ENCODE measurements at places on chromosomes 6 and 20.

GRCh38 chr20:56453352-56453751 is 15.1 kb upstream of the RTF2 start:
- no peak for DNase-seq

GRCh38 chr20:47305667-47306066 is 50.8 kb downstream of the ZMYND8 start:
- DNase-seq = no peak

DNA sequence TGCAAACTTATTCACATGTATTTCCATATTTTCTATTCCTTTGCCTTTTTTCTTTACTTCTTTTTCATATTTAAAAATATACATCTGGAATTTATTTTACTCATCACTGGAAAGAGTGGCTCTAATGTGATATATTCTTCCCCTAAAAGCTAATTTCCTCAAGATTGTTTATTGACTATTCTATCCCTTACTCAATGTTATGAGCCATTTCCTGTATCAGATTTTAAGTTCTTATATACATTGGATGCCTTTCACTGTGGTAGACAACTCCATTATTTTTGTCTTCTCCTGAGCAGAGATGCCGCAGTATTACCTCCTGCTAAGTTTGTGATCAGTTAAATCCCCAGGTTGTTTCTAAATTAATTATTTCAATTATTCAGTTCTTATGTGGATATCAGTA is 418.4 kb upstream of the JAG1 start:
- DNase-seq = no peak

GRCh38 chr6:118589186-118589585 is 41.1 kb downstream of the PLN start:
- DNase-seq = no peak

GRCh38 chr6:96276856-96277255 is 244.8 kb upstream of the UFL1 start:
- DNase-seq = no peak

DNA sequence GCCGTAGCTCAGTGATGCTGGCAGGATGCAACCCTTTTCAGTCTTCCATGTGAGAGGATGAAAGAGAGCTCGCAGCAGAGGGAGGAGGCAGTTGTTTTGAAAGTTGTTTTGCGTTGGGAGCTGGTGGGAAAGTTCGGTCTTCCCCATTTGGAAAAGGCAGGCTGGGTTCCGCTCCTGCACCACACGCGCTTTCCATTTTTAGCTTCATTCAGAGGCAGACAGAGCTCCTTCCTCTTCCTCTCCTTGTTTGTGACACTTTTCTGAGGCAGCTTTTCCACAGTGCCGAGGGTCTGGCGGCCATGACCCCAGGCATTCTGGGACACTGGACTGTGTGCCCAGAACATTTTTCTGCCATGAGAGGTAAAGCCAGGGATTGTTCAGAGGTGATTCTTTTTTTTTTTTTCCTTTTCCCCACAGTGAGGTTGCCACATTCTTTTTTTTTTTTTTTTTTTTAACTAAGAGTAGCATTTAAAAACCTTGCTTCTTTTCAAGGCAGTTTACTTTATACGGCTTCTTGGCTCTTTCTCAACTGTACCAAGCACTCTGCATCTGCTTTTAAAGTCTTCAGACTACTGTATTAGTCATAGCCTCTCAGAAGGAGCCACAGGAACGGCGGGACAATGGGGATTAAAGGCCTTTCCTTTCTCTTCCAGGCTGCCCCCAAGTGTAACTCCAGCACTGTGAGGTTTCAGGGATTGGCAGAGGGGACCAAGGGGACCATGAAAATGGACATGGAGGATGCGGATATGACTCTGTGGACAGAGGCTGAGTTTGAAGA is 1.6 kb downstream of the PRDM1 start:
- DNase-seq = no peak

- DNase-seq = no peak
Observed at GRCh38 chr20:60085551-60086132, 127.4 kb downstream of the CDH26 start.

GRCh38 chr6:45988635-45989034 is 27.0 kb downstream of the CLIC5 start:
- DNase-seq = no peak

- no peak for DNase-seq
Observed at GRCh38 chr6:151422981-151423380, 28.9 kb downstream of the RMND1 start.

DNA sequence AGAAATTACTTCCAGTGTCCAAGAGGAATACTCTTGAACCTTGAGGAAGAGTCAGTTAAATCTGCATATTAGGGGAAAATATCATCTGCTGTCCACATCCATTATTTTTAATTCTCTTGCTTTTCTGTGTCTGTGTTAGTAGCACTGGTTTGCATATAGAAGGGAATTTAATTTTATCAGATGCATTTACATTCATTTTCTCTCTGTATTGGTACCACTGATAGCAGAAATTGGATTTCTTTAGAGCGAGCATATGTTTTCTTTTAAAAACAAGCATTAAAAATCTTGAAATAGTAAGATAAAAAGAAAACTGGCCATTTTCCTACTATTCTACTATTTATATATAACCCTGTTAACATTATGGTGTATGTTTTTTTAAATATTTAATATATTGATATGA is 83.8 kb downstream of the KIZ start:
- DNase-seq = no peak

GRCh38 chr6:31128093-31128676 is 7.9 kb upstream of the CDSN start:
- DNase-seq = peak; percentile 19

GRCh38 chr6:163151212-163151611 is 263.3 kb upstream of the QKI start:
- DNase-seq = no peak

DNA sequence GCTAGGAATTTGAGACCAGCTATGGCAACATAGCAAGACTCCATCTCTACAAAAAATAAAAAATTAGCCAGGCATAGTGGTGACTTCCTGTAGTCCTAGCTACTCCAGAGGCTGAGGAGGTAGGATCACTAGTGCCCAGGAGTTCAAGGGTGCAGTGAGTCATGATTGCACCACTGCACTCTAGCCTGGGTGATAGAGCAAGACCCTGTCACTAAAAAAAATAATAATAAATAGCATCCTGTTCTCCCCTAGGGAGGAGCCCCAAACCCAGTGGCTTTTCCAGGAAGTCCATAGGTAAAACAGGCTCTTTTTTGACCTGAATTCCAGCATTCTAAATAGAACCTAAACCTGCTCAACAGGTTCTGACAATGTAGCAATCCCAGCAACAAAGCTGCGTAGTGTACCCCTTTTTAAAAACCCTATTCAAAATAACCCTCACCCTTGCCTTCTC is 192.0 kb downstream of the ALDH8A1 start:
- no peak for DNase-seq

DNA sequence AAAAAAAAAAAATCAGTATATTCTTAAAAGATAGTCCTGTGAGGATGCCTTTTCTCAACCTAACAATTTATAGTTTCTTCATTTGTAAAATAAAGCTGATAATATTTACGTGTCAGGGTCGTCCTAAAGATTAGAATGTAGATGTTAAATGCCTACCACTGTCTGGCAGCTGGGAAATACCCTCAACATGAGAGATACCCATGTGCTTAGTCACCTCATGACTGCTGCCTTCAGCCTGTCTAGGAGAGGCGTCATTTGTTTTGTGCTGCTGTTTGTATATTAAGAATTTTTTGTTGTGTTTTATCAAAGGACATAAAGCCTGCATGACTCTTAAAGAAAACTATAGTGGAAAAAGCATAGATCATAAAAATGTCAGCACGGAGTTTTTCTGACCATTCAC is 9.5 kb downstream of the FAM120B start:
- no peak for DNase-seq

Measured in stimulated activated CD8-positive, alpha-beta memory T cell treated with anti-CD3 and anti-CD28 coated beads, Interleukin-15, amount 100 ng/mL, for 4 hours (primary cell).